ENCODE measurements at places on chromosomes 12 and 14.
A peak's percentile ranks its signal among the peaks of the same experiment; 100 is the strongest.

DNA sequence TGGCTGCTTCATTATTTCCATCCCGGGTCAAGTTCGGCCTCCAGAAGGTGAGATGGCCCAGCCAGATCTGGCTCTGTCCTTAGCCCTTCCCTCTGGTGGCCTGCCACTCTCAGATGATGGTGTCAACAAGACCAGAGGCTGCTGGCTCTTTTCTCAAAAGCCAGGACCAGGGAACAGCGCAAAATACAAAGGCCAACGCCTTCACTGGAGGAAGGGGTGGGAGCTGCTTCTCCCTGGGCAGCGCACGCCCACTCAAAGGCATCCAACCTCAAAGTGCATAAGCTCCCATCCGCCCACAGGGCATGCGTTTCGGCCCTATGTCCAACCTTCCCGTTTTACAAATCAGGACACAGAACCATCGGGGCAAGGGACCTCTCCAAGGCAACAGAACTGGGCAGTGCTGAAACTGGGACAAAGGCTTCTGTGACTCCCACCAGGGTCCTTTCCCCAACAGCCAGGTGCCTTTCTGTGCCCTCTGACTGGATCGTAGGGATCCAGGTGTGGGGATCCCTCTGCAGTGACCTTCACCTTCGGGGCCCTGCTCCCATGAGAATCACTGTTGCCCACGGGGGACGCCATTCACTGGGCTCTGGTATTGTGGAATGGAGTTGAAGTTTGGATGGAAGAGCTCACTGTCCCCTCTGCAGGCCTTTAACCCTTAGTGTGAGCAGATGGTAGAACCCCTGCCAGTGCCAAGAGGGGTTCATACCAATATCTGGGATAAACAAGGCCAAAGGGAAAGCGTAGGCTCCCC lies 76.8 kb downstream of the NINJ2 start:
- no peak for DNase-seq

- DNase-seq: no peak
Measured at GRCh38 chr12:41556176-41556575, 368.1 kb downstream of the PDZRN4 start.

GRCh38 chr14:77203611-77204458 lies 22.2 kb downstream of the TMEM63C start:
- peak; percentile 70 for DNase-seq

GRCh38 chr14:90402016-90402415 lies 5.2 kb downstream of the CALM1 start:
- no peak for DNase-seq

DNA sequence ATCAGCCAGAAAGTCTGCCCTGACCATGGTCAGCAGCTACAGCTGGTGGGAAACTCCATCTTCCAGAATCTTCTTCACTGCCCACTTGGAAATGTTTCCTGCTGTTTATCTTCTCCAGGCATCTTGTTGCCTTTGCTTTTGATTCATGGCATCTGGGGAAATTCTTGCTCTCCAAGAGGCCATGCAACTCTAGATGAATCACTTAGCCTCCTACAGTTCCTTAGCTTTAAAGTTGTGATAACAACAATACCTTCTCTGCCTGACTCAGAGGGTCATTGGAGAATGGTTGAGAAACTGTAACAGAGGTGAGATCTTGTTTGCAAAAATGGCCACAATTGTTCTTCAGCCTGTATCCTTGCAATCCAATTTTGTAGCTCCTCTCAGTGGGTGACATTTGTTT lies 121.0 kb upstream of the VRK1 start:
- no peak for DNase-seq

DNA sequence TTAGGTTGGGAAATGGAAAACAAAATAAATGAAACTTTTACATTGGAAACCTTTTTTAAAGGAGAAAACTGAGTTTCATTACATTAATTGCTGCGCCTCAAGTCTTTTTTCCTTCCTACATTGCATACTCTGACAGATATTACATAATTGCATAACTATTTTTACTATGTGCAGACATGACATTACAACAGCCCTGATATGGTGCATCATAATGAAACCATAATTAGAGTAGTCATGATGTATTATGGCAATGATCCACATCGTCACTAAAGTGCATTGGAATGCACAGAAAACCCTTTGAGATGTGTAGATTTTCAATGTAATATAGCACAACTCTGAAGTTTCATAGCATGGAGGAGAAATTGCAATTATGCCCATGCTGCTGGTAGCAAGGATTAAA lies 217.8 kb upstream of the NPAS3 start:
- DNase-seq: no peak

- DNase-seq: no peak
Measured at GRCh38 chr14:94582851-94583250, 1.6 kb downstream of the SERPINA5 start.

GRCh38 chr12:122084857-122085405 lies 6.4 kb downstream of the MLXIP start:
- DNase-seq: no peak

DNA sequence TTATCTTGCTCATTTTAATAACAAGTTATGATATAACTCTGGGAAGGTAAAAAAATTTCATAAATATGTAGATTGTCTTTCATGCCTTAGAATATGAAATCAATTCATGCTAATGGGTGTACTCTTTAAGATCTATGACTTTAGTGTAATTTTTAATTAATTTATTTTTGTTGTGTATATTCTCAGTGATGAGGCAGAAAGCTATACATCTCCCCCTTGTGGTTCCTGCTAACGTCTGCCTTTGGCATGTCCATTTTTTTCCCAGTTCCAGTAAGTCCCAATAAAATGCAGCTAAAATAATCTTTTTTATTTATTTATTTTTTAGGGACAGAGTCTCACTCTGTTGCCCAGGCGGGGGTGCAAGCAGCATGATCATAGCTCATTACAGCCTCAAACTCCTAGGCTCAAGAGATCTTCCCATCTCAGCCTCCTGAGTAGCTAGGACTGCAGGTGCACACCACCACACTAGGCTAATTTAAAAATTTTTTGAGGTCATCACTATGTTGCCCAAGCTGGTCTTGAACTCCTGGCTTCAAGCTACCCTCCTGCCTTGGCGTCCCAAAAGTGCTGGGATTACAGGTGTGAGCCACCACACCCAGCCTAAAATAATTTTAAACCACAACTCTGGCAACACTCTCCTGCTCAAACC lies 3.3 kb upstream of the CHURC1 start:
- peak; percentile 27 for DNase-seq

DNA sequence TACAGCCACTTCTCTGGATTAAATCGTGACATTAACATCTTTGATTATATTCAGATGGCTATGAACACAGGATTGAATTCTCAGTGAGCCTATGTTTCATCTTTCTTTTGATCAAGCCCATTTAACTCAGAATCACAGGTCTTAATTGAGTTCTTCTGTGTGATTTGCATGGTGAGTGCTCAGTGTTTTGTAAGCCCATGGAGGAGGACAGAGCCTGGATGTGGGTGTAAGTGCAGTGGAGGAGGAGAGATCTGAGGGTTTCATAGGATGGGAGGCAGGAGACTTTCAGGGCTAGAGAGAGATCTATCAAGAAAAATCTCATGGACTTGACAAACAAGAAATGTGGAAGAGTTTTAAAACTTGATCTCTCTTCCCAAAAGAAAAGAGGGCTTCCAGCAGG lies 5.3 kb upstream of the TESPA1 start:
- no peak for DNase-seq

GRCh38 chr14:42011221-42011620 lies 404.5 kb downstream of the LRFN5 start:
- no peak for DNase-seq

GRCh38 chr12:1220127-1221092 lies 229.4 kb downstream of the ERC1 start:
- DNase-seq: peak; percentile 79

- no peak for DNase-seq
Measured at GRCh38 chr14:100994082-100994481, 90.6 kb upstream of the RTL1 start.

All from NCI-H146 (cell line).